Activated T-helper 2 cell treated with anti-CD3 and anti-CD28 coated beads, Interferon-gamma antibody, Interleukin-2, Interleukin-4, amounts not matched to agents 10 μg/mL and 5 μg/mL and 100 μg/mL, durations not matched to agents 14 hours and 24 hours and 36 hours (primary cell): ENCODE measurements at places on chromosomes 13 and 19. TPM values are rescaled to one million over a fixed set of nuclear protein-coding genes. Genes with fewer than 3 reads are reported as not detected.
A peak's percentile ranks its signal among the peaks of the same experiment; 100 is the strongest.

DNA sequence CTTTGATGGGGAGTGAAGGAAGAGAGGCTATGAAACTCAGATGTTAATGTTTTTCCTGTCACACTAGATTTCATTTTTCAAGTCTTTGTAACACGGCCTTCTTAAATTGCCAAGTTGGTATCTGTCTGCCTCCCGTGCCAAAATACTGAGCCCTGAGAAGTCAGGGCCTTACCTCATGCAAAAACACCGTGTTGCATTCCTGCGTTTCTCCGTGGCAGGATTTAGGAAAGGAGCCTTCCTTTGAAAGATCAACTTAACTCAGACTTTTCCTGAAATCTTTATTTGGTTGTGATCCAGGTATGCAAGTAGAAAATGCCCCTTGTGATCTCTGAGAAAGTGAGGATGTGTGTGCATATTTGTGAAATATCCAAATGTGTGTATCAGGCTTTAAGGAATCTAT is 1291.0 kb upstream of the SLC10A2 start:
- DNase-seq: no peak

GRCh38 chr13:95497381-95497807 is 55.1 kb upstream of the CLDN10 start:
- DNase-seq: no peak

GRCh38 chr19:11570039-11570462 is 7.4 kb downstream of the ACP5 start:
- no peak for DNase-seq

The CEACAM4 gene
- not detected in 2 replicates for total RNA-seq

DNA sequence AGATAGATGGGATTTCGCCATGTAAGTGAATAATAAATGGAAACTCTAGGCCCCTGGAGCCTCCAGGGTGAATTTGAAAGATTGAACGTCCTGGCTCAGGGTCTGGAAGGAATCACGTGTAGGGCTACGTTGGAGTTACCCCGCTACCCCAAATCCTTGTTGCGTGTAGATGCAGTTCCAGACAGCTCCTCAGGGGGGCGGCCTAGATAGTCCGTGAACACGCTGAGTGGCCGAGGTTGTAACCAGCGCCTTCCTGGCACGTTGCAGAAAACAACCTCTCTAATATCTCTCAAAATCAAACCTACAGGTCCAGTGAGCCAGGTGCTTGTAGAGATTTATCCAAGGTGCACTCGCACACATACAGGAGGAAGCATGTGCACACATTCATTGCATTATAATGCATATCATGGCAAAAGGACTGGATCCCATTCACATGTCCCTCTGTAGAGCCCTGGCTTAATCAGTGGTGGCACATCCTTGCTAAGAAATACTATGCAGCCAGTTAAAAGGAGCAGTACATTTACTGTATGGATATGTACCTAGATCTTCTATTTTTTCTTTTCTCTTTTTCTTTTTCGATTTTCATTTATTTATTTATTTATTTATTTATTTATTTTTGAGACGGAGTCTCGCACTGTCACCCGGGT is 2.5 kb upstream of the KEAP1 start:
- DNase-seq: peak; percentile 77
